Breast epithelium (tissue), 4 donors: ENCODE measurements at places on chromosomes 16 and 17. TPM values are rescaled to one million over a fixed set of nuclear protein-coding genes. Genes with fewer than 3 reads are reported as not detected.

The MLLT6 gene
- 41.9 TPM for total RNA-seq

The MON1B gene
- total RNA-seq = 26.6 TPM

The NPIPA8 gene
- 11.0 TPM for total RNA-seq

The ACSM2A gene
- not detected for total RNA-seq

The TRPV3 gene
- 0.98 TPM for total RNA-seq

The CLEC10A gene
- 2.8 TPM for total RNA-seq

The MPDU1 gene
- total RNA-seq = 74.4 TPM

The ACSM5 gene
- 4.5 TPM for total RNA-seq

The RAB11FIP4 gene
- total RNA-seq = 1.9 TPM

The DNAAF8 gene
- 2.3 TPM for total RNA-seq

The KCNG4 gene
- total RNA-seq = not detected

The SOX15 gene
- total RNA-seq = 1.3 TPM

The HAS3 gene
- 2.5 TPM for total RNA-seq

The CD300E gene
- total RNA-seq = 0.29 TPM

The SPEM1 gene
- not detected for total RNA-seq

The CD79B gene
- total RNA-seq = 2.2 TPM

The TBC1D3E gene
- total RNA-seq = not detected

The OR4D1 gene
- total RNA-seq = not detected

The SLC6A2 gene
- total RNA-seq = 0.64 TPM

The RBFOX1 gene
- 0.29 TPM for total RNA-seq
